ENCODE measurements at places on chromosomes 6 and 20. TPM values are rescaled to one million over a fixed set of nuclear protein-coding genes. Genes with fewer than 3 reads are reported as not detected.

RNF144B gene
- total RNA-seq = 9.4 TPM

SAMD10 gene
- total RNA-seq = 8.3 TPM

FOXA2 gene
- not detected for total RNA-seq

SCGN gene
- total RNA-seq = 8.2 TPM

COL19A1 gene
- total RNA-seq = 0.82 TPM

MAD2L1BP gene
- 13.0 TPM for total RNA-seq

- DNase-seq = no peak
Measured at GRCh38 chr6:90369651-90370050, 73.0 kb upstream of the BACH2 start.

DNA sequence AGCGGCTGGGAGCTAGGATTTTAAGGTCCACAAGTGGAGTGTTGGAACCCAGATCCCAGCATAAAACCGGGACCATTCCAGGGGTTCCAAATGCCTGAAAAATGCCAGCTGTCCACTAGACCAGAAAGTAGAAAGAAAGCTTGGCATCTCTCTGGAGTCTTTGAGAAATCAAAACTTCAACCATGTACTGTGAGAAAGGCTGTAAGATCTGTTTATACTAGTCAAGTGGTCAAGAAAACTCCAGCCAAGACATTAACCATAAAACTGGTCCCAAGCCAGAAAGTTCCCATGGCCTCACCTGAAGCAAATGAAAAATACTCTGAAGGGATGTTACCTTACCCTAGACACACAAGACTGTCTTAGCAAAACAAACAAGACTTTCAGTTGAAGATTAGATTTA is 112.6 kb downstream of the DCDC2 start:
- no peak for DNase-seq

- DNase-seq = peak; percentile 95
Measured at GRCh38 chr6:152380993-152381898, 255.9 kb downstream of the SYNE1 start.

DNA sequence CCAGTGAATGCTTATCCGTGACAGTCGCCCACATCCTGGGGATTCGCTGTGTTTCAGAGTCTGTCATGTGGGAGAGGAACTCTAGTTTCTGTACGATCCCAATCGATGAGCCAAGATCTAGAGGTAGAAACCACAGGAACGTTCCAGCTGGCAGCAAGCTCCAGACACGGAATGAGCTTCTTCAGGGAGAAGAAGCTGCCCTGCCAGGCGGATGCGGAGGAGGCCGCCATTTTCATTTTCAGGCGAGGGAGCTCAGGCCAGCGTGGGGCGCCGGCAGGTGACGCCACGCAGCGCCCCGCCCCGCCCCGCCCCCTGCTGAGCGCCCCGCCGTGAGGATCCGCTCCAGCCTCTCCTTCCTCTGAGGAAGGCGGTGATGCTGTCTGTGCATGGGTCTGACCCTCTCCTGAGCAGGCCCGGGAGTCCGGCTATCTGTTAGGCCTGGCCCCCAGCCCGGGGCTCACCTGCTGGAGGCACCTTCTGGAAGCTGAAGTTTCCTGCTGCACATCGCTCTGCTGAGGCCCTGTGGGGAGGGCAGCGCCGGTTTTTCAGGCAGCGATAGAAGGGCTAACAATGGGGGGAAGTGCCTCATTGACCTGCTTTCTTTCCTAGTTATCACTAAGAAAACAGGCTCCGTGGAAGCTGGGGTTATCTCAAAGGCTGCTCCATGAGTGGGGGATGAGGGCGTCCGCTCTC is 147.5 kb downstream of the ERMARD start:
- peak; percentile 61 for DNase-seq

GRCh38 chr6:43278524-43279078 is 19.5 kb upstream of the SLC22A7 start:
- no peak for DNase-seq

DNA sequence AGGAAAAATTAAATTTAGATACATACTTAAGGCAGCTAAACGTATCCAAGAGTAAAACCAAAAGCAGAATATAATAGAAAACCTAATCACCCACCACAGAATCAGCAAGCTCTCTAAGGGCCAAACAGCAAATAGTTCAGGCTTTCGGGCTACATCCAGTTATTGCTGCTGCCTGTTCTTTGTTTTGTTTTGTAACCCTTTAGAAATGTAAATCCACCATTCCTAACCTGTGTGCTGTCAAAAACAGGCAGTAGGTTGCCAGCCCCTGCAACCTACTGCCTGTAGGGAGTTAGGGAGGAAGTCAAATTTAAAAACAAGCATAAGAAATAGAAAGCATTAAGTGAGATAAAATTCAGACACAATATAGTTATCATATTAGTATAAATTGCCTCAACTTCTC is 225.9 kb downstream of the PTPRT start:
- DNase-seq = no peak

DNA sequence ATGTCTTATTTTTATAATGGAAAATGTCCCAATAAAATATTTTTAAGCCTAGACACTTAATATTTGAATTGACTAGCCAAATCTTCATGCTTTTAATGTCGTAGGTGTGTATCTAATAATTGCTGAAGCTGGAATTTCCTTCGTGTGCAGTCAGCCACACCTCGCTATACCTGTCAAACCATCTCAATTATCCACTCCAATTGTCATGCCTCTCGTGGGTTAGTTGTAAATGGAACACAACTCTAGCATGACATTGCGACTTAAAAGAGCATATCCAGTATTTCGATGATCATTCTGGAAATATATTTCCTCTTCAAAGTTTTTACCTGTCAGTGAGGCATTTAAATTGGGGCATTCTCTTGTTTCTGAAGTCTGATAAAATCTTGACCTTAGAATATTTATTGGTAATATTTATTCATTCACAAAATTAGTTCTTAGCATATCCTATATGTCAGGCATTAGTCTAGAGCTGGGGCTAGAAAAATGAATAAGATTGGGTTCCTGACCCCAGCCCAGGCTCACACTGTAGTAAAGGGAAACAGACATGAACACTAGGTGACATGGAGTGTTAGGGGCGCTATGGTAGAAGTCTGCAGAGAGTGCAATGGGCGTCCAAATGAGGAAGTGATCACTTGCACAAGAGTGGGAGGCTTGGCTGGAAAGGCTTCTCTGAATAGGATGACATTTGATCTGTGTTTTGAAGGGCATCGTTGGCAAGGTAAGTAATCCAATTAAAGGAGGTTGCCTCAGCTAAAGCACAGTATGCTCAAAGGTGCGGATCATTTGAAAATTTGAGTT is 11.0 kb upstream of the CFAP206 start:
- DNase-seq = no peak

- no peak for DNase-seq
Measured at GRCh38 chr20:11101243-11101642, 427.4 kb upstream of the JAG1 start.

- peak; percentile 87 for DNase-seq
Measured at GRCh38 chr20:10603971-10604864, 69.6 kb downstream of the JAG1 start.

DNA sequence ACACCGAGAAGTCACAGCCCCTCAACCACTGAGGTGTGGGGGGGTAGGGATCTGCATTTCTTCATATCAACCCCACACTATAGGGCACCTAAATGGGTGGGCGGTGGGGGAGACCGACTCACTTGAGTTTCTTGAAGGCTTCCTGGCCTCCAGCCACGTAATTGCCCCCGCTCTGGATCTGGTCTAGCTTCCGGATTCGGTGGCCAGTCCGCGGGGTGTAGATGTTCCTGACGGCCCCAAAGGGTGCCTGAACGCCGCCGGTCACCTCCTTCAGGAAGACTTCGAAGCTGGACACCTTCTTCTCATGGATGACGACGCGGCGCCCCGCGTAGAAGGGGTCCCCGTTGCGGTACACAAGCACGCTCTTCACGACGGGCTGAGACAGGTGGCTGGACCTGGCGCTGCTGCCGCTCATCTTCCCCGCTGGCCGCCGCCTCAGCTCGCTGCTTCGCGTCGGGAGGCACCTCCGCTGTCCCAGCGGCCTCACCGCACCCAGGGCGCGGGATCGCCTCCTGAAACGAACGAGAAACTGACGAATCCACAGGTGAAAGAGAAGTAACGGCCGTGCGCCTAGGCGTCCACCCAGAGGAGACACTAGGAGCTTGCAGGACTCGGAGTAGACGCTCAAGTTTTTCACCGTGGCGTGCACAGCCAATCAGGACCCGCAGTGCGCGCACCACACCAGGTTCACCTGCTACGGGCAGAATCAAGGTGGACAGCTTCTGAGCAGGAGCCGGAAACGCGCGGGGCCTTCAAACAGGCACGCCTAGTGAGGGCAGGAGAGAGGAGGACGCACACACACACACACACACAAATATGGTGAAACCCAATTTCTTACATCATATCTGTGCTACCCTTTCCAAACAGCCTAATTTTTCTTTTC is at the start of gene DCDC2:
DCDC2 (minus strand) TSS at position 724 of the 883 bp plus-strand sequence; CDS start at position 415, 309 bp downstream.
- DNase-seq = peak; percentile 64

DNA sequence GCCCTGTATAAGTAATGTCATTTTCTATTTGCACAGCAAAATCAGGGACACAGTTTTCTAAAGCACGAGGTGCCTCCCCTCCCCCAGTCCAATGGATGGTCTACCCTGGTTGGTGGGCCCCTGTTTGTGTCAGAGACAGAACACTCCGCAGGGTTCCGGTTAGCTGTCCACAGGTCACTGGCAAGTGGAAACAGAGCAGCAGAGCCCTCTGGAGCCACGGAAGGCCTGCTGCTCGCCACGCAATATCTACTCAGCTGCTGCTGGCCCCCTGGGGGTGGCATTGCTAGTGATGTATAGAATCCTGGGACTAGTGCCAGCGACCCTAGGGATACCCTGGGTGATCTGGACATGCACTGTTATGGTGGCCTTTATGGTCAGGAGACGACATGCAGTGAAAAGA is 50.4 kb downstream of the RIN2 start:
- no peak for DNase-seq

GRCh38 chr20:53844259-53844658 is 226.1 kb downstream of the BCAS1 start:
- DNase-seq = no peak

GRCh38 chr20:48102076-48102787 is 317.0 kb upstream of the SULF2 start:
- DNase-seq = no peak

DNA sequence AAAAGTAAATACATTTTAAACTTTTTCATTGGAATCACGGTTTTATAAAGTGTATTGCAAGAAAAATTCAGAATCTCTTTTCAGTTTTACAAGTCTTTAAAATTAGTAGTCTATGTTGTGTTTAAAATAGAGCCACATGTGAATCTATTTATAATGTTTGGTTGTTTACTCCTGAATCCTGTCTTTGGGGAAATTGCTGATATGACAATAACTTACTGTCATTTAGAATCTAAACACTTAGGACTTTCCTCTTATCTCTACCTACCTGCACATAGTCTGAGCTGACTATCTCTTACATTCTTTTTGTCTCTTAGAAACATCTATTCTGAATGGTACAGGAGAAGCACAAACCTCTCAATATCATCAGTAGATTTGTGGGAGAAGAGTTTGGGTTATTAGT is 4.1 kb upstream of the SRSF12 start:
- DNase-seq = no peak

DNA sequence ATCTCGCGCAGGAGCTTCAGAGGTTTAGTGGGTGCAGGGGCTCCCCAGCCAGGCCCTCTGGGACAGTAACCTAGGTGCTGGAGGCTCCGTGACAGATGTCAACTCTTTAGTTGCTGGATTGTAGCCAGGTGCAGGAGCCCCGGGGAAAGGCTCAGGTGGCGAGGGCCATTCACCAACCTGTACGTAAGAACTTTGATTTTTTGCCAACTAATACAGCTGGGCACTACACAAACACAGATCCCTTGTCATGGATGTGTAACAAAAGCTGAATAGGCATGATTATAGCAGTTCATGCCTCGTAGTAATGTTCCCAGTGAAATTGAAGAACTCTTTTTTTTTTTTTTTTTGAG is 82.6 kb downstream of the CDC5L start:
- no peak for DNase-seq

- no peak for DNase-seq
Measured at GRCh38 chr6:85121158-85121557, 328.7 kb upstream of the NT5E start.

DNA sequence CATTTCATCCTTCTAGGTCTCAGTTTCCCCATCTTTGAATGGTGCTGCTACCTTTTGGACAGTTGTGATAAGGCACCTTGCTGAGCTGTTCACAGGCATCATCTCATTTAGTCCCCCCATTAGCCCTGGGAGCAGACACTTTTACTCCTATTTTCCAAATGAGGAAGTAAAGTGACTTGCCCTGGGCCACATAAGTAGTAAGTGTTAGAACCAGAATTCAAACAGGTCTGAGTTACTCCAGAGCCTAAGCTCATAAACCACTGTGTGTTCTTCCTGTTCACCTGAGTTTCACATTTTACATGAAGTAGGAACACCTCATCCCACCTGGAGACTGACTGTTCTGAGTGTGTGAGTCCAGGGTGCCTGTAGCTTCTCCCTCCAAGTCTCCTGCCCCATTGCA is 43.5 kb upstream of the EPB41L1 start:
- no peak for DNase-seq

- DNase-seq = no peak
Measured at GRCh38 chr20:38258545-38259215, 1.9 kb downstream of the KIAA1755 start.

GRCh38 chr6:16173167-16173940 is 44.5 kb downstream of the MYLIP start:
- no peak for DNase-seq

GRCh38 chr6:22281341-22282085 is 15.3 kb downstream of the PRL start:
- no peak for DNase-seq

DNA sequence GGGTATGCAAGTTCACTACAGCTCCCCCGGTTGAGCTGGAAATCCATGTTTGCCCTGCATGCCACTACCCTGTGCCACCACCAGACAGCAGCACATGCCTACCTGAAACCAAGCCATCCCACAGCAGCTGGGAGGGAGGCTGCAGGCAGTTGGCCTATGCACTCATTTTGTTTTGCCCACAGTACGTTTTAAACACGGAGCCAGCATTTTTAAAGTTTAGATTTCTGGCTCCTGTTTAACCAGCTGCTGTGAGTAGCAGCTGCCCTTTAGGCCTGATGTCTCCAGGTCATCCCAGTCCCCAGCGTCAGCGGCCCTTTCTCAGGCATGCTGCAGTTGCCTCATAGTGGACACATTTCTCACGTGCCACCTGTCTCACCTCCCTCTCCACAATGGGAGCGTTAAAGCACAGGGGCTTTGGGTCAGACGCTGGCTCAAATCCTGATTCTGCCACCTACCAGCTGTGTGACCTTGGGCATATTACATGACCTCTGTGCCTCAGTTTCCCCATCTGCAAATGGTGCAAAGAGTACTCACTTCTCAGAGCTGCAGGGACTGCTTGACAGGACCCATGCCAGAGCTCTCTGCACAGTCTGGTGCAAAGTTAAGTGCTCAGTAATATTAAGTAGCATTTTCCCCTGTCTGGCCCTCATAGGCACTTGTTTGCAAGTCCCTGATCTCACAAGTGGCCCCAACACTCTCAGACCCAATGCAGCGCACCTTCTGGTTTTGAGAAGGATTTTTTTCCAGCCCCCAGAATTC is 8.2 kb upstream of the UBE2V1 start:
- peak; percentile 85 for DNase-seq

GRCh38 chr6:156175971-156176421 is 601.2 kb upstream of the ARID1B start:
- DNase-seq = peak; percentile 68

DNA sequence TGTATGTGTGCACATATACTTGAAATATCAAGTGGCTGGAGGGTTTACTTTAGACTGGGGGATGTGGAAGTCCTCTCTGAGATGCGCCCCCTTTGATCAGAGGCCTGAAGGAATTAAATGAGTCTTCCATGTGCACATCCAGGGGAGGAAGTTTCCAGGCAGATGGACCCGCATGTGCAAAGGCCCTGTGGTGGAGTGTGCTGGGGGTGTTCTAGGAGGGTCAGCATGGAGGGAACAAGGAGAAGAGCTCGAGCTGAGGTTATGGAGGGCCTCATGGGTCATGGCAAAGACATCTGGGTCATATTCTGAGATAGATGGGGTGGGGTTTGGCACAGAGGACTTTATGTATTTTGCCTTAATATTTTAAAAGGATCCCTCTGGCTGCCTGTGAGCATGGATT is 17.7 kb upstream of the SULF2 start:
- no peak for DNase-seq
